ENCODE measurements at places on chromosomes 4 and X. TPM values are rescaled to one million over a fixed set of nuclear protein-coding genes. Genes with fewer than 3 reads are reported as not detected.

GRCh38 chr4:123121241-123121907 lies 199.0 kb upstream of the NUDT6 start:
- DNase-seq: no peak

DNA sequence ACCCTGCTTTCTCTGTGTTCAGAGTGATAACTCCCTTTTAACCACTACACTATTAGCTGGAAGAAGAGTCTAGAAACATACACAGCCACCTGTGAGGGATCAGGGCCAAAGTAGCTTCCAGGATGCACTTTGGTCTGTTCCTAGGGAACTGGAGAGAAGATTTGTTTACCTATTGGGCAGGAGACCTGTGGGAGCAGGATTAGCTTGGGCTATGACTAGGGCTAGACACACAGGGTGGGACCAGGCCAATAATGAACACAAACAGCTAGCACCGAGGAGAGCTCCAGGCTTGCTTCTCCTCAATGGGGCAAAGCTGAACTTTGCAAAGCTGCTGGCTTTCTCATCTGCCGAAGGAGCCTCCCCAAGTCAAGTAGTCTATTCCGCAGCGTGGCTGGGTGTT lies 24.4 kb upstream of the MAP7D3 start:
- no peak for DNase-seq

PALLD gene
- 46.8 TPM for total RNA-seq

GRCh38 chr4:160864253-160864652 lies 1299.5 kb downstream of the FSTL5 start:
- DNase-seq: no peak

- peak; percentile 80 for DNase-seq
Observed at GRCh38 chrX:3345281-3346191, 916 bp downstream of the MXRA5 start.

GRCh38 chrX:121254336-121254735 lies 206.9 kb downstream of the GLUD2 start:
- no peak for DNase-seq

DNA sequence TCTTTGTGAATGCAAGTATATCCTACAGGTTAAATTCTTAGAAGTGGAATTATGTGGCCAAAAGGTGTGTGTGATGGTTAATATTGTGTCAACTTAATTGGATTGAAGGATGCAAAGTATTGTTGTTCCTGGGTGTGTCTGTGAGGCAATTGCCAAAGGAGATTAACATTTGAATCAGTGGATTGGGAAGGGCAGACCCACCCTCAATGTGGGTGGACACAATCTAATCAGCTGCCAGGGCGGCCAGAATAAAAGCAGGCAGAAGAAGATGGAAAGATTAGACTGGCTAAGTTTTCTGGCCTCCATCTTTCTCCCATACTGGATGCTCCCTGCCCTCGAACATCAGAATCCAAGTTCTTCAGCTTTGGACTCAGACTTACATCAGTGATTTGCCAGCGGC lies 76.2 kb upstream of the GBA3 start:
- DNase-seq: no peak

- no peak for DNase-seq
Observed at GRCh38 chrX:100979881-100980607, 10.5 kb downstream of the ARL13A start.

DNA sequence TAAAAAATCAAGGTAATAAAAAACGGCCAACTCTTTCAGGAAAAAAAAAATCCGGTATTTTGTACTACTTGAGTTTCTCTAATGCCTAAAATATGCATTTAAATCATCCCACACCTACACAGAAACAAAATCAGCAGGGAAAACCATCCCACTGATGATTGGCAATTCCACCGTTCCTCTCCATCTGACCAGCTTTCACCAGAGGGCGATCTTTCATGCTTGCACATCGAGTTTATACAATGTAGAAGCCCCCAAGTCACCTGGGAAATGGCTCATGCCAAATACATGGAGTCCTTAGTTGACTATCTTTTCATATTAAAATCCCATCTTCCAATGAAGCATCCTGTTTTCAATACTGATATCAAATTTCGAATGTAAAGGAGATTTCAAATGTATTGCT lies 69.2 kb downstream of the PTCHD1 start:
- no peak for DNase-seq

- DNase-seq: no peak
Observed at GRCh38 chr4:123443401-123444289, 47.0 kb downstream of the SPRY1 start.

FDCSP gene
- not detected for total RNA-seq

TSPAN5 gene
- total RNA-seq: 2.0 TPM

DGKK gene
- total RNA-seq: not detected

ZNF81 gene
- 6.9 TPM for total RNA-seq

GRCh38 chr4:81746773-81747172 lies 275.1 kb upstream of the RASGEF1B start:
- DNase-seq: no peak

MAGEE2 gene
- total RNA-seq: not detected

- DNase-seq: no peak
Observed at GRCh38 chr4:38138363-38138762, 178.2 kb downstream of the PTTG2 start.

DNA sequence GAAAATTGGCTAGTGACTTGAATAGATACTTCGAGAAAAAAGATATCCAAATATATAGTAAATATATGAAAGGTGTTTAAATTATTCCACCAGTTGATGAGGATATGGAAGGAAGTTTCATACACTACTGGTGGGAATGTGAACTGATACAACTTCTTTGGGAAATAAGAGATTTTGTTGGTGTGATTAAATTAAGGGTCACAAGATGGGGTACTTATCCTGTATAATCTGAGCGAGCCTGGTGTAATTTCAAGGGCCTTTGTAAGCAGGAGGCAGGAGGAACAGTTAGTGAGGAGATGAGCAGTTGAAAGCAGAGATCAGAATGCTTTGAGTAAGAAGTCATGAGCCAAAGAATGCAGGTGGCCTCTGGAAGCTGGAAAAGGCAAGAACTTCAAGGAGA lies 192.2 kb downstream of the KCTD8 start:
- DNase-seq: no peak

GRCh38 chrX:8183346-8183745 lies 12.3 kb upstream of the VCX2 start:
- no peak for DNase-seq

- no peak for DNase-seq
Observed at GRCh38 chr4:146932116-146932515, 13.5 kb downstream of the TTC29 start.

GRCh38 chr4:81796790-81797528 lies 325.3 kb upstream of the RASGEF1B start:
- no peak for DNase-seq

COX18 gene
- 12.5 TPM for total RNA-seq

GRCh38 chr4:30719454-30720020 lies 632 bp upstream of the PCDH7 start:
- DNase-seq: peak; percentile 29

DNA sequence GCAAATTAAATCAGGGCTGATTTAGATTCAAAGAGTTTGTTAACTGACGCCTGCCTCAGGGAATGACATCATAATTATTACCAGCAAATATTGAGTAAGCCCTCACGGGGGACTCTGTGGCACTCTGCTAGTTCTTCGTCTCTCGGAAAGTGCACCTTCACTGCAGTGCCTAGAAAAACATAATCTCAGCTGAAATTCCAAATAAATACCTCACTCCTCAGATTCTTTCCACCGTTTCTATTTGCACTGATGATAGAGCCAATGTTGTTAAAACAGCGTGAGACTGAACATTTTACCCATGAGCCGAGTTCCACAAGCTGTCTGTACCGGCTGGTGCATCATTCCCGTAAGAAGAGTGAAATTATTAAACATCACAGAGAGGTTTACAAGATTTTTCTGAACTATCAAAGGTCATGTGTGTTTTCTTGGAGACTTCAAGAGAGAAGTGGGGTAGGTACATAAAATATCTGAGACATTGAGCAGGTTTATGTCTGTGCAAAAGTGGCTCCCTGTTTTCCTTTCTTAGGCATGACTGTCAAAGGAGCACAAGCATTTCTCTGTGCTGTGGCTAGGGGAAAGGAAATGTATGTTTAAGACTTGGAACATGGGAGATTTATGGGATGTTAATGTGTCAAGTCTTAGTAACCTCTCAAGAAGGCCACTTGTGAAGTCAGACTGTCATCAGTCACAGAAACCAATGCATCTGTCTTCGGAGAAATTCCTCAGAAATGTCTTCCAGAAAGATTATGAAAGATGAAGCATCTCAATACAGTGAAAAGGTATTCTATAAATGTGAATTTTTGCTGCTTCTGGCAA lies 119.6 kb downstream of the CBLL2 start:
- no peak for DNase-seq

DNA sequence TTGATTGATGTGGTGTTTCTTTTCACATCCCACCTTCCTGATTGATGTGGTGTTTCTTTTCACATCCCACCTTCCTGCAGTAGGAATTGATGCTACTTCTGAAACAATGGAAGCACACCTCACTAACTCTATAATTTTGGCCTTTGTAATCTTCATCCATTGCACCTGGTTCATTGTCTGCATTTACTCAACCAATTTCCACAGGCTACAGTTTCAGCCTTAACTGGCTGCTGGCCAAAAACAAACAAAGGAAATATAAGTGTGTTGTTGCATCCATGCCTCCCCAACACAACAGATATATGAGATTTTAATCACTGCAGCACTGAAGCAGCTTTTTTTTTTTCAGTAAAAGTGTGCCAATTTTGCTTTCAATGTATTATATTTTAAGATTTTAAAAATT lies 867.6 kb upstream of the PCDH7 start:
- DNase-seq: no peak

NEUROG2 gene
- not detected for total RNA-seq

GRCh38 chrX:101693476-101693875 lies 33.8 kb upstream of the ARMCX2 start:
- no peak for DNase-seq

DNA sequence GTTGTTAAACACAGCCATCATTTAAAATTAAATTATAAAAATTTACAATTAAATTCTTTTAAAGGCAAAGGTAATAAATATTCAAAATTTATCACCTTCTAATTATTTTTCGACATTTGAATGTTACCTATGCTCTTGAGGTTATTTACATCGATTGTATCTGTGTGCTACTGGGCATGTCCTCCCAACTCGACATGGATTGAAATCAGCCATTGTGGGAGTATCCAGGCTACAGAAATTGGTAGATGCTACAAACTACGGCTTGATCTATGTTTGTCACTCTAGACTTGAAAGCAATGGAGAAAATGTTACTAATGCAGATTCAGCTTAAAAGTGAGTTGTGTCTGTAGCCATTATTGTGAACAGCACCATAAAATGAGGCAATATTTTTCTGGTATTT lies 2.5 kb upstream of the VBP1 start:
- DNase-seq: no peak

CLOCK gene
- 13.7 TPM for total RNA-seq

GRCh38 chr4:180617196-180617595 lies 1626.0 kb upstream of the TENM3 start:
- no peak for DNase-seq

GRCh38 chrX:102154218-102154860 lies 1.4 kb downstream of the BEX5 start:
- no peak for DNase-seq

GRCh38 chr4:3368841-3369760 lies 72.7 kb upstream of the HGFAC start:
- no peak for DNase-seq

All from body of pancreas (tissue), 4 donors.